ENCODE measurements at places on chromosomes 1 and 21. TPM values are rescaled to one million over a fixed set of nuclear protein-coding genes. Genes with fewer than 3 reads are reported as not detected.

PGLYRP3 gene
- total RNA-seq: not detected

ACTL8 gene
- not detected for total RNA-seq

DNASE2B gene
- not detected for total RNA-seq

PODN gene
- total RNA-seq: 2.0 TPM

RSPO1 gene
- not detected for total RNA-seq

OR2L2 gene
- total RNA-seq: not detected

ARMH1 gene
- not detected for total RNA-seq

FAM167B gene
- total RNA-seq: 2.0 TPM

TTC34 gene
- 0.53 TPM for total RNA-seq

ALX3 gene
- not detected for total RNA-seq

DNA sequence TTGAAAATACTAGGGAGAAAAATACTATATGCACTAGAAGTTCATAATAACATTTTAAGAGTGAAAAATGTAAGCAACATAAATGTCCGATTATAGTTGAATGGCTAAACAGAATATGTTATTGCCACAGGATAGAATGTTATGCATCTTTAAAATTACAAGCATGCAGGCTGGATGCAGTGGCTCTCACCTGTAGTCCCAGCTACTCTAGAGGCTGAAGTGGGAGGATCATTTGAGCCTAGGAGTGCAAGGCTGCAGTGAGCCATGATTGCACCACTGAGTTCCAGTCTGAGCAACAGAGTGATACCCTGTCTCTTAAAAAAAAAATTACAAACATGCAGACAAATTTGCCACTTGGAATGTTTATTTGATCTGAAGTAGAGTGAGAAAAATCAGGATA is 3.0 kb upstream of the BATF3 start:
- no peak for DNase-seq
- H3K4me1 ChIP-seq: peaks cover 16% of the 10 kb centered on the region
- H3K27me3 ChIP-seq: peaks cover 35% of the 10 kb centered on the region
- no peaks in the 10 kb centered on the region for H3K36me3 ChIP-seq
- no peak overlapping the region for H3K27ac ChIP-seq

GRCh38 chr1:1116701-1117468 is 996 bp upstream of the C1orf159 start:
- H3K4me3 ChIP-seq: peak overlapping the region; percentile 9
- no peaks in the 10 kb centered on the region for H3K36me3 ChIP-seq
- H3K4me1 ChIP-seq: no peaks in the 10 kb centered on the region
- no peak overlapping the region for H3K27ac ChIP-seq
- peaks cover 2% of the 10 kb centered on the region for H3K27me3 ChIP-seq
- peak; percentile 9 for DNase-seq

- no peaks in the 10 kb centered on the region for H3K27me3 ChIP-seq
- H3K27ac ChIP-seq: no peak overlapping the region
- no peak for DNase-seq
- peaks cover 5% of the 10 kb centered on the region for H3K36me3 ChIP-seq
- peaks cover 5% of the 10 kb centered on the region for H3K4me1 ChIP-seq
Observed at GRCh38 chr1:2251786-2252185, 23.7 kb downstream of the SKI start.

DNA sequence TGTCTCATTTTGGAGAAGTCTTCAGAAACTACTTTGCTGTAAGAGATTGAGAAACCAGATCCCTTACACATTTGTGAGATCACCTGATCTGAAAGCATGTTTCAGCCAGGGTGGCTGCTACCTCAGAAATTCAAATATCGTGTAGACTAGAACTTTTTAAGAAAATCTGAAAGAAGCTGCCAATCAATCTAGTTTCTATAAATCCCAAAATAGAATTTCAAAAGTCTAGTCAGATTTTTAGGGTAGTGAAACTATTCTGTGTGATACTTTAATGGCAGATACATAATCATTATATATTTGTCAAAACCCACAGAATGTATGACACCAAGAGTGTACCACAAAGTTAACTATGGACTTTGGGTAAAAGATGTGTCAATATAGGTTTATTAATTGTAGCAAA is 79.9 kb upstream of the PLPPR5 start:
- no peaks in the 10 kb centered on the region for H3K4me1 ChIP-seq
- DNase-seq: no peak
- no peak overlapping the region for H3K27ac ChIP-seq
- no peak overlapping the region for H3K4me3 ChIP-seq

GRCh38 chr21:41509145-41509496 is 1.2 kb upstream of the TMPRSS2 start:
- no peaks in the 10 kb centered on the region for H3K4me1 ChIP-seq
- peaks cover 33% of the 10 kb centered on the region for H3K27me3 ChIP-seq
- no peak for DNase-seq

GRCh38 chr1:20153000-20153418 is 13.9 kb downstream of the PLA2G2F start:
- H3K36me3 ChIP-seq: no peaks in the 10 kb centered on the region
- peaks cover 4% of the 10 kb centered on the region for H3K4me1 ChIP-seq
- DNase-seq: no peak

DNA sequence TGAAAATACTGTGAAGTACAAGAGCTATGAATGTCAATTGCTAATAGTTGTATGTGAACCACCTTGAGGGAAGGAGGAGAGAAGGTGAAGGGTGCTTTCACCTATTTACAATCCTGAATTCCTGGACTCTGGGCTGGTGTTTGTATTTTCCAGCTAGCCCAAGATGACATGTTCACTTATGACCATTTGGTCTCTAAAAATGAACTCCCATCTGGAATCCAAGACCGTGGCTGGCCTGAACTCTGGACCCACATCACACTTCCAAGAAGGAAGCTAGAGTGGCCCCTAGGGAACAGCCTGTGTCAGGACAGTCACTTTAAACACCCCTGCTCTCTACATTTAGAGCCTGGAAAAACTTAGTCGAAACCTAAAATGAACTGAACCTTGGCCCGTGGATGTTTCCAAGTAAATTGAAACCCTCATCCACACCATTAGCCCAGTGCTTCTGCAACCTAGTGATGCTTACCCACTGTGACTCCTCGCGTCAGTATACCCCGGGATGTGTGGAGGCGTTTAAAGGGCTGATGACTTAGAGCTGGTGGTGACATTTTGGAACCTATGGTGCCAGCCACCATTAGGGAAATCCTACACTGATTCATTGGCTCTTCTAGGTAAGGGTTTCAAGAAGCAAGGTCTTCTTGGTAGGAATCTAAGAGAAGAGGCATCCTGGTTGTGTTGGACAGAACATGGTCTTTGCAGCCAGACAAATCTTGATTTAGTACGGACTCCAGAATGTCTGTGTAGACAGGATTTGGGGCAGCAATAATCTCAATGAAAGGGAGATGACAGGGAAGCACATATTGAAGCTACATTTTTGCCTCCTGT is 171.5 kb upstream of the IRF2BP2 start:
- H3K36me3 ChIP-seq: no peaks in the 10 kb centered on the region
- H3K4me1 ChIP-seq: no peaks in the 10 kb centered on the region
- H3K27ac ChIP-seq: no peak overlapping the region
- peaks cover 18% of the 10 kb centered on the region for H3K27me3 ChIP-seq
- peak; percentile 18 for DNase-seq
- H3K4me3 ChIP-seq: no peak overlapping the region

- H3K4me1 ChIP-seq: peaks cover 12% of the 10 kb centered on the region
- no peaks in the 10 kb centered on the region for H3K36me3 ChIP-seq
- no peak overlapping the region for H3K27ac ChIP-seq
- no peak for DNase-seq
- H3K27me3 ChIP-seq: no peaks in the 10 kb centered on the region
Observed at GRCh38 chr1:151511636-151512215, 539 bp downstream of the CGN start.

GRCh38 chr1:98849969-98850636 is 154.6 kb downstream of the PLPPR5 start:
- no peak for DNase-seq
- H3K4me1 ChIP-seq: no peaks in the 10 kb centered on the region
- no peak overlapping the region for H3K27ac ChIP-seq
- no peaks in the 10 kb centered on the region for H3K36me3 ChIP-seq
- peaks cover 7% of the 10 kb centered on the region for H3K27me3 ChIP-seq

GRCh38 chr1:7290971-7291970 is 479.8 kb upstream of the VAMP3 start:
- H3K27ac ChIP-seq: no peak overlapping the region
- no peaks in the 10 kb centered on the region for H3K27me3 ChIP-seq
- DNase-seq: no peak
- no peaks in the 10 kb centered on the region for H3K36me3 ChIP-seq
- H3K4me1 ChIP-seq: no peaks in the 10 kb centered on the region
- no peak overlapping the region for H3K4me3 ChIP-seq

- peaks cover 5% of the 10 kb centered on the region for H3K27me3 ChIP-seq
- peak within 1 kb of the TSS; percentile 54 for H3K27ac ChIP-seq
- H3K36me3 ChIP-seq: peaks cover 6% of the 10 kb centered on the region
- H3K4me1 ChIP-seq: peaks cover 36% of the 10 kb centered on the region
- peak within 1 kb of the TSS; percentile 84 for H3K4me3 ChIP-seq
Observed at GRCh38 chr1:156676820-156677615, at the start of gene NES. NES (minus strand) TSS chr1:156677407; CDS start chr1:156677264, 143 bp downstream.

- H3K36me3 ChIP-seq: peaks cover 3% of the 10 kb centered on the region
- no peak overlapping the region for H3K4me3 ChIP-seq
Observed at GRCh38 chr1:36034692-36035091, 49.2 kb upstream of the TEKT2 start.

GRCh38 chr1:176033881-176034280 is 173.2 kb downstream of the COP1 start:
- H3K36me3 ChIP-seq: no peaks in the 10 kb centered on the region
- no peak overlapping the region for H3K4me3 ChIP-seq
- DNase-seq: peak; percentile 64
- H3K4me1 ChIP-seq: peaks cover 19% of the 10 kb centered on the region
- peak overlapping the region; percentile 43 for H3K27ac ChIP-seq
- no peaks in the 10 kb centered on the region for H3K27me3 ChIP-seq

- H3K4me1 ChIP-seq: peaks cover 3% of the 10 kb centered on the region
- no peak overlapping the region for H3K27ac ChIP-seq
- no peaks in the 10 kb centered on the region for H3K36me3 ChIP-seq
- no peaks in the 10 kb centered on the region for H3K27me3 ChIP-seq
- no peak overlapping the region for H3K4me3 ChIP-seq
Observed at GRCh38 chr1:48930011-48930410, 153.3 kb upstream of the BEND5 start.

DNA sequence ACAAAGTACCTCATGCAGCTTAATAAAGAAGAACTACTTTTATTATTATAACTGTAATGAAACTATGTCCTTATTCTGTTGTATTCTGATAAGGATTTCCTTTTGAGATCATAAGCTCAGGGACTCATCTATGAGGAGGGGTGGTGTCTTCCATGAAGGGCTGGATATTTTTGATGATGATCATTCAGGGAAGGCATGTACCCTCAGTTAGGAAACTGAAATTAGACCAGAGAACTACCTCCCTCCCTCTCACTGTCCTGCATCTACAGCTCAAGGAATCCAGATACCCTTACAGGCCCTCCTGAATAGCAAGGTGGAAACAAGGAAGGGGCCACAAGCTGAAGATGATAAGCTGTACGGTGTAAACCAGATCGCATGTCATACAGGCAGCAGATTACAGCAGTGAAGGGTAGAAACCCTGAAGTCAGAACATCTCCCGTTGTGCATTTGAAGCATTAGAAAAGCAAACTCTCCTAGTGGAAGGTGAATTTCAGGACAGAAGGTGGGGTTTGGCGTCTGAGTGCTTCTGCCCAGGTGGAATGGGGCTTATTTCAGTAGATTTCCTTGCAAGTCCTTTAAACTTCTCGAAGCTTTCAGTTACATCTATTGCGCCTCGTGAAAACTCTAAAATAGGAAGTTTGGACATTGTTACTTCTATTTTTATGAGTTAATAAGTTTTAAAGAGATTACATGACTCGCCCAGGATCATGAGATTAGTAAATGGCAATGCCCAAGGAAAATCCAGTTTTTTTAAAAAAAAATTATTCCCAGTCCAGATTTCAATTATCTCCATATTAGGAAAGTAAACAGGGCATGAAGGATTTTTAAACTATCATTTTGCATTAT is 101.1 kb upstream of the HNRNPU start:
- no peaks in the 10 kb centered on the region for H3K36me3 ChIP-seq

GRCh38 chr1:22143065-22144033 is at the start of gene WNT4:
WNT4 (minus strand) TSS chr1:22143097; CDS start chr1:22142922, 175 bp downstream.
- H3K4me1 ChIP-seq: peaks cover 4% of the 10 kb centered on the region
- no peak for DNase-seq
- H3K4me3 ChIP-seq: no peak within 1 kb of the TSS

All from endothelial cell of umbilical vein (primary cell).